ENCODE measurements at places on chromosomes 7 and 10. TPM values are rescaled to one million over a fixed set of nuclear protein-coding genes. Genes with fewer than 3 reads are reported as not detected.

DNA sequence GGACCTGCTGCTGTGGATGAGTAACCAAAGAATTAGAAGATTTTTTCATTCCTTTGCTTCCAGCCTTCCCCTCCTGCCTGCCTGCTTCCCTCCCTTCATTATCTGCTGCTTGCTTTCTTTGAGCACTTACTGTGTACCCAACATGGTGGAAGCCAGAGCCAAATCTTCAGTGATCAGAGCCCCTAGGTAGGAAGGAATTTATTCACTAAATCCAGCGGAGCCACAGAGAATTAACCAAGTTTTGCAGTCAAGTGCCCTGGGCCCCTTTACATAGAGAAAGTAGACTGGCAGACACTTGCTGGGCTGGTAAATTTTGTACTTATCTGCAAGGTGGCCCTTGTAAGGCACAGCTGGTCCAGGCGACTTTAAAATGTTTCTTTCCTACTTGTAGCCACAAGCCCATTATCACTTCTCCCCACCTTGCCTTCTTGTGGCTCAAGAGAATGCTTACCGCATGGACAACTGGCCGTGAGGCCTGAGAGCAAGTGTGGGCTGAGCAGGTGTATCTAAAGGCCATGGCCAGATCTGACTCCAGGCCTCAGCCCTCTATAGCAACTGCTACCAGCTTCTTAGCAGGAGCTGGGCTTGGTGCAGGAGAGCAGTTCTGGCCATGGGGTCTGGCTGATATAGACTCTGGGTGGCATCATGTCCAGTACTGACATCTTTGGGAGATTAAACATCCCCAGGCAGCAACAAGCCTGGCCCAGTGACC lies 11.1 kb downstream of the UNC5B start:
- H3K4me3 ChIP-seq, result no peak overlapping the region
- DNase-seq, result no peak
- H3K27me3 ChIP-seq, result peaks cover 10% of the 10 kb centered on the region

- no peaks in the 10 kb centered on the region for H3K36me3 ChIP-seq
- no peak overlapping the region for H3K27ac ChIP-seq
- no peaks in the 10 kb centered on the region for H3K4me1 ChIP-seq
- no peaks in the 10 kb centered on the region for H3K27me3 ChIP-seq
Measured at GRCh38 chr7:17292843-17293242, 5.6 kb upstream of the AHR start.

DNA sequence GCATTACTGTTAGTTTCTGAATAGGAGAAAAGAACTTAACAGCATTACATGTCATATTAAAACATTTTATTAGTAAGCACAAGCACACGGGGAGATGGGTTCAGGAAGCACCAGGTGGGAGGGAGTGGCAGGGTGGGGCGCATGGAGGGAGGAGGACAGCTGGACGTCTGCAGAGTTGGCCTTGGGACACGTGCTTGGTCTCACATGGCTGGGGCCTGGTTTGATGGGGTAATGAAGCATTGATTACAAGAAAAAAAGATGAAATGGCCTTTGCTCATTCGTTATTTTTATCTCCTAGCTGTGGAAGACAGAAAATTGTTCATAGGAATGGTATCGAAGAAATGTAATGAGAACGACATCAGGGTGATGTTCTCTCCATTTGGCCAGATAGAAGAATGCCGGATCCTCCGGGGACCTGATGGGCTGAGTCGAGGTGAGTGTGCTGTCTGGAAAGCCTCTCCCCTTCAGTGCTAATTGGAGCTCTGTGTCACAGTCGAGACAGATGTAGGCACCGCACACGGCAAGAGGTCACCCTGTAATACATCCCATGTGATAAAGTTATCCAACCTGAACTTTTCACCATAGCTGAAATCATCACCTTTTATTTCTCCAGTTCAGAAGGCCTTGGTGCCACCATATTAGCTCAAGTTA lies 239.9 kb downstream of the CELF2 start:
- peaks cover 24% of the 10 kb centered on the region for H3K4me1 ChIP-seq
- H3K4me3 ChIP-seq, result no peak overlapping the region
- peaks cover 54% of the 10 kb centered on the region for H3K36me3 ChIP-seq
- no peak overlapping the region for H3K27ac ChIP-seq

The CXCL12 gene
- total RNA-seq, result 126 TPM

The BMS1 gene
- total RNA-seq, result 14.3 TPM

The PNLIPRP3 gene
- total RNA-seq, result 0.04 TPM

DNA sequence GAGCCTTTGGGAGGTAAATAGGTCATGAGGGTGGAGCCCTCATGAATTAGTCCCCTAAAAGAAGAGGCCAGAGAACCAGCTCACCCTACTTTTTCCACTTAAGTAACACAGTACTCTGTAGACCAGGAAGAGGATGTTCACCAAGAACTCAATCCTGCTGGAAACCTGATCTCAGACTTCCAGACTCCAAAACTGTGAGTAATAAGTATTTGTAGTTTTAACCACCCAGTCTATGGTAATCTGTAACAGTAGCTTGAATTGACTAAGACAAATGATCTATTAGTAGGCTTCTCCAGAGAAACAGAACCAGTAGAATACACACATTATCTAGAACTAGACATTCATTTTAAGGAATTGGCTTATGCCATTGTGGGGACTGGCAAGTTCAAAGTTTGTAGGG lies 51.5 kb downstream of the ANKMY2 start:
- DNase-seq, result no peak
- H3K27ac ChIP-seq, result no peak overlapping the region
- peaks cover 11% of the 10 kb centered on the region for H3K36me3 ChIP-seq
- no peak overlapping the region for H3K4me3 ChIP-seq

GRCh38 chr10:97991871-97992270 lies 38.5 kb downstream of the CRTAC1 start:
- no peak overlapping the region for H3K27ac ChIP-seq
- H3K36me3 ChIP-seq, result no peaks in the 10 kb centered on the region
- H3K4me3 ChIP-seq, result no peak overlapping the region
- peak; percentile 59 for DNase-seq

The ASAH2B gene
- 2.9 TPM for total RNA-seq

The CDH23 gene
- total RNA-seq, result 4.2 TPM

DNA sequence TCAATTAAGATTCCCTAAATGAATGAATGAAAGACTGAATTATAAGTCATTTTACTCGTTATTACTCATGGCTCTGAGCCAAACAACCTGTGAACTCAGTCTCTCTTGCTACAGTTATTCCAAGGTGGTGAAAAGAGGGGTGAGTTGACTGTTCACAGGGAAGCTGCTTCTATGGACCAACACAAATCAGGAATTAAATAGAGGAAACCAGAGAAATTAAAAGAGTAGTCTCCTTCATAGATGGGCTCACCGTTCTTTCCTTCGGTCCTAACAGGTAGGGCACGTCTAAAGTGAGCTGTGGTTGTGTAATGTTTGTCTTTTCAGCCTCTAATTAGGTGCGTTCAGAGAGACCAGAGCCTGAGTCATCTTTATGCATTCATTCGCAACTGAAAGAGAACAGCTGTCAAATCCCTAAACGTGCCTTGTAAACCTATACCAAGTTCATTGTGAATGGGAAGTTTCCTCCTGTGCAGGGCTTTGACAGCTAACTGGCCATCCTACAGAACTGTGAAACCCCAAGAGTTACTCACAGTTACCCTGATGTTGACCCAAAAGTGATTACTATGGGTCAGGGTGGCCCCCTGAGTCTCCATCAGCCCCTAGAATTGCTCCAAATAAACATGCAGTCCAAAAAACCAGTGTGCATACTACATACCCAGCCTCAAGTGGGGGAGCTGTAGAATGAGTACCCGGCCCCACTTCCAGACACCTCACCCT lies 18.2 kb upstream of the C10orf53 start:
- no peak overlapping the region for H3K4me3 ChIP-seq
- H3K27me3 ChIP-seq, result no peaks in the 10 kb centered on the region
- DNase-seq, result no peak
- H3K4me1 ChIP-seq, result no peaks in the 10 kb centered on the region
- no peak overlapping the region for H3K27ac ChIP-seq
- no peaks in the 10 kb centered on the region for H3K36me3 ChIP-seq

- no peaks in the 10 kb centered on the region for H3K36me3 ChIP-seq
- peaks cover 3% of the 10 kb centered on the region for H3K27me3 ChIP-seq
- H3K4me3 ChIP-seq, result no peak overlapping the region
- H3K27ac ChIP-seq, result no peak overlapping the region
Measured at GRCh38 chr10:80126876-80127275, 5.7 kb upstream of the PLAC9 start.

The EFCAB10 gene
- not detected for total RNA-seq

GRCh38 chr10:90462749-90463470 lies 394.9 kb downstream of the HTR7 start:
- H3K27me3 ChIP-seq, result no peaks in the 10 kb centered on the region
- no peaks in the 10 kb centered on the region for H3K4me1 ChIP-seq
- H3K27ac ChIP-seq, result no peak overlapping the region
- DNase-seq, result no peak
- H3K4me3 ChIP-seq, result no peak overlapping the region

The SPDYE2B gene
- not detected for total RNA-seq

The SPAM1 gene
- total RNA-seq, result not detected

- H3K4me3 ChIP-seq, result no peak overlapping the region
- H3K27me3 ChIP-seq, result no peaks in the 10 kb centered on the region
- H3K27ac ChIP-seq, result no peak overlapping the region
- peaks cover 11% of the 10 kb centered on the region for H3K36me3 ChIP-seq
- H3K4me1 ChIP-seq, result peaks cover 24% of the 10 kb centered on the region
Measured at GRCh38 chr10:113052076-113052830, 102.2 kb downstream of the TCF7L2 start.

DNA sequence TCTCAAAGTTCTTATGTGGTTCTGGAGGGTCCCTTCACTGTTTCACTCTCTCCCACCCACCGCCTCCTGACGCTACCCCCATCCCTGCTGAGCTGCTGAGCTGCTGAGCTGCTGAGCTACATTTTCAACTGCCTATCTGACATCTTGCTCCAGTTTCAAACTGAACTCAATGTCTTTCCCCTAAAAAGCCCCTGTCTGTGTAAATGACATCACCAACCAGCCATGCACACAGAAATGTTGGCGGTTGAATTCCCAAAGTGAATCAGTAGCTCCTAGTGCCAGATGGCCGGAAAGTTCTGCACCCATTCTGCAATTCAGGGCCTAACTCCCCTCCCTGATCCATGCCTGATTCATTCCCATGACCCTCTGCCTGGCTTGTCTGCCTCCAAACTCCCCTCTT lies 71.2 kb downstream of the WNT2 start:
- no peak overlapping the region for H3K27ac ChIP-seq
- H3K36me3 ChIP-seq, result no peaks in the 10 kb centered on the region
- no peak overlapping the region for H3K4me3 ChIP-seq
- peaks cover 2% of the 10 kb centered on the region for H3K27me3 ChIP-seq
- no peak for DNase-seq

DNA sequence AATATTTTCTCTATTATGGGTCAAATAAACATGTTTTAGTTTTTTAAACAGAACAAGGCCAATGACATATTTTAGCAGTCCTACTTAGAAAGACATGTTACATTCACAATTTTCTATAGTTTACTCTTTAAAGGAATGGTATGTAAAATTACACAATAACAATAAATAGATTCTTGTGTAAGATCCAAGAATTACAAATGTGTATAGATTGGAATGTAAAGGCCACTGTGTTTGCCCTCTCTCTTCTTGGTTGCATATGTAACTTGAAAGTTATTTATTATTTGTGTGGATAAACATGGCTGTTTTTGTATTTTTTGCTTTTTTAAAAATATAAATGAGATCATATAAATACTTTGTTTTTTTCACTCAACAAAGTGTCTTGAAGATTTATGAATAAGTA lies 979.3 kb upstream of the CELF2 start:
- DNase-seq, result no peak
- no peaks in the 10 kb centered on the region for H3K27me3 ChIP-seq

The FRMPD2 gene
- 0.18 TPM for total RNA-seq

- peak overlapping the region; percentile 60 for H3K27ac ChIP-seq
- peaks cover 37% of the 10 kb centered on the region for H3K36me3 ChIP-seq
- H3K27me3 ChIP-seq, result no peaks in the 10 kb centered on the region
Measured at GRCh38 chr10:103396789-103397087, 312 bp downstream of the PDCD11 start.

- peaks cover 10% of the 10 kb centered on the region for H3K36me3 ChIP-seq
- no peak overlapping the region for H3K27ac ChIP-seq
- H3K4me3 ChIP-seq, result no peak overlapping the region
- no peak for DNase-seq
- peaks cover 51% of the 10 kb centered on the region for H3K4me1 ChIP-seq
Measured at GRCh38 chr7:578386-578785, 58.7 kb upstream of the PDGFA start.

GRCh38 chr7:105656922-105657521 lies 75.7 kb upstream of the EFCAB10 start:
- no peak overlapping the region for H3K27ac ChIP-seq
- no peaks in the 10 kb centered on the region for H3K27me3 ChIP-seq
- H3K4me1 ChIP-seq, result peaks cover 13% of the 10 kb centered on the region
- H3K4me3 ChIP-seq, result no peak overlapping the region

- H3K27me3 ChIP-seq, result no peaks in the 10 kb centered on the region
- DNase-seq, result no peak
- no peaks in the 10 kb centered on the region for H3K36me3 ChIP-seq
- H3K27ac ChIP-seq, result no peak overlapping the region
Measured at GRCh38 chr10:126156503-126156902, 231.8 kb downstream of the ADAM12 start.

GRCh38 chr10:5663692-5664427 lies 2.5 kb downstream of the ASB13 start:
- H3K4me1 ChIP-seq, result peaks cover 15% of the 10 kb centered on the region
- no peaks in the 10 kb centered on the region for H3K27me3 ChIP-seq
- no peak overlapping the region for H3K4me3 ChIP-seq
- DNase-seq, result no peak
- H3K27ac ChIP-seq, result no peak overlapping the region
- no peaks in the 10 kb centered on the region for H3K36me3 ChIP-seq

The SOSTDC1 gene
- 19.8 TPM for total RNA-seq

GRCh38 chr7:81833401-81833800 lies 63.6 kb upstream of the HGF start:
- H3K36me3 ChIP-seq, result no peaks in the 10 kb centered on the region
- DNase-seq, result no peak
- H3K4me1 ChIP-seq, result no peaks in the 10 kb centered on the region
- no peaks in the 10 kb centered on the region for H3K27me3 ChIP-seq

The MKI67 gene
- 14.4 TPM for total RNA-seq

The TNRC18 gene
- total RNA-seq, result 18.3 TPM

DNA sequence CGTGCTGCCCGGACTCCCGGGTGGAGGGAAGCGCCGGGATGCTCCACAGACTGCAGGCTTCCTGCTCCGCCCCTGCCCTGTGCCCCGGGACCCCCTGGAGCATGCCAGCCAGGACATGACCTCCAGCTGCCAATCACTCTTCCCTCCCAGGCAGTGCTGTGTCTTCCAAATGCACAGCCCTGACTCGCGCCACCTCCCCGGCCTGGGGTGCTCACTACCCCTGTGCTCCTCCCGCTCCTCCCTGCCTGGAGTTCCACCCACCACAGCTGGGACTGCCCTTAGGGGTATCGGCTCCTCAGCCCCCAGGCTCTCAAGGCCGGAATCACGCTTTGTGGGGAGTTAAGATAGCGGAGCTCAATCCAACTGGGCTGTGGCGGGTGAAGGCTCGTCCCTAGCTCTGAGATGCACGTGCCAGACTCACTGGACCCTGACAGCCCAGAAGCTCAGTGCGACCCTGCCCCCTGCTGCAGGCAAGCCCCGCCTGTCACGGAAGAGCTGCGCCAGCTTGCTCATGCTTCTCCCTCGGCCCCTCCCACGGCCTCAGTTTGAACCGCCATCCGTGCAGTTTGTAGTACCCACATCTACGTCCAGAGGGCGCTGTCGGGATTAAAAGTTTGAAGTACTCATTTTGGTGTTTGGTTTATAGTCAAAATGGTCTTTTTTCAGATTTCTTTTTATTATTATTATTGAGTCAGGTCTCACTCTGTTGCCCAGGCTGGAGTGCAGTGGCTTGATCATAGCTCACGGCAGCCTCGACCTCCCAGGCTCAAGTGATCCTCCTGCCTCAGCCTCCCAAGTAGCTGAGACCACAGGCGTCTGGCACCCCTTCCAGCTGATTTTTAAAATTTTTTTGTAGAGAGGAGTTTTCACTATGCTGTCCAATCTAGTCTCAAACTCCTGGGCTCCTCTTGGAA lies 142.5 kb upstream of the TCERG1L start:
- peak; percentile 93 for DNase-seq
- H3K36me3 ChIP-seq, result no peaks in the 10 kb centered on the region
- H3K27me3 ChIP-seq, result peaks cover 36% of the 10 kb centered on the region

The MSS51 gene
- total RNA-seq, result 28.2 TPM
